Activated CD4-positive, alpha-beta T cell treated with anti-CD3 and anti-CD28 coated beads for 36 hours (primary cell): ENCODE measurements at places on chromosomes 5 and 9.

DNA sequence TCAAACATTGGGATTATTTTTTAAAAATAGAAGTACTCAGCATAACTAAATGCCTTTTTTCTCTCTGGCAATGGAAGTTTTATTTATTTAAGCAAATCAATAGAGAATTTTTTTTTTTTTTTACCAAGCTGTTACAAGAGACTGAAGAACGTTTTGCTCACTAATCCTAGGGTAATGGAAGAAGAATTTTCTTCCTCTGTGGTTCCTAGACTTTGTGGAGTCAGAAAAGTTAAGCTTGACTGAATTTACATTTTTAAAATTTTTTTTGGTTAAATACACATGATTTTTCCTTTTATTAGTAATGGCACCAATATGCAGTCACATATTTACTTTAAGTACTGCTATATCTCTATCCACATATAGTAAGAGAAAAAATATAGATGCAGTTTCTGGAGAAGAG, 189.8 kb downstream of the PCSK1 start:
- no peak for DNase-seq

GRCh38 chr9:88256216-88256615, 117.9 kb upstream of the SPATA31C2 start:
- no peak for DNase-seq

DNA sequence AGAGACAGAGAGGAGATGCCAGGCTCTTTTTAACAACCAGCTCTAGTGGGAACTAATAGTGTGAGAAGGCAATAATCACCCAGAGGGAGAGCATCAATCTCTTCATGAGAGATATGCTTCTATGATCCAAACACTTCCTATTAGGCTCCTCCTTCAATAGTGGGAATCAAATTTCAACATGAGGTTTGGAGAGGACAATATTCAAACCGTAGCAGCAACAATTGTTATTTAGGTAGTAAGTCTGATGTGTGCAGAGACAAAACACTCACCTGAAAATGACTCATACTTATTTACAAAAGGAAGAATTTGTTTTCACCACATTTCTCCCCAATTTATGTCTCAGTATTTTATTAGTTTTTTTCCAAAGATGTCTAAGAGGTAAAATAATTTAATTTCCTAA, 144.3 kb downstream of the ST8SIA4 start:
- DNase-seq = no peak

DNA sequence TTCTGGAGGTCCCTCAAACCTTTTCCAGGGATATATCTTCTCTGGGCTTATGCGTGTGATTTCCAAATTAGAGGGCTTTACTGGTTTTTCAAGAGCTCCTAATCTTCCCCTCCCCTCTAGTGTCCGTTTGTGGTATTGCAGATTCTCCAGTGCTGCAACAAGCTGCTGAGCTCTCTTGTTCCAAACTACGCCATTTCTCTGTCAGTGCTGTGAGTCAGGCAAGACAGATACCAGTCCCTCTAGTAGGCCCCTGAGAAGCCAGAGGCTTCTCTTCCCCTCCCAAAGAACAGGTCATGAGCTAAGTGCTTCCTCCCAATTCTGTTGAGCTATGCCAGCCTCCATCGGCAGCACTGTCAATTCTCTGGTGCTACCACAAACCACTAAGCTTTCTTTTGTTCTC, 149.5 kb downstream of the FANCC start:
- peak; percentile 82 for DNase-seq

GRCh38 chr9:69740872-69741505, 18.8 kb downstream of the PTAR1 start:
- no peak for DNase-seq

GRCh38 chr9:76213751-76214150, 180.5 kb downstream of the RFK start:
- no peak for DNase-seq

DNA sequence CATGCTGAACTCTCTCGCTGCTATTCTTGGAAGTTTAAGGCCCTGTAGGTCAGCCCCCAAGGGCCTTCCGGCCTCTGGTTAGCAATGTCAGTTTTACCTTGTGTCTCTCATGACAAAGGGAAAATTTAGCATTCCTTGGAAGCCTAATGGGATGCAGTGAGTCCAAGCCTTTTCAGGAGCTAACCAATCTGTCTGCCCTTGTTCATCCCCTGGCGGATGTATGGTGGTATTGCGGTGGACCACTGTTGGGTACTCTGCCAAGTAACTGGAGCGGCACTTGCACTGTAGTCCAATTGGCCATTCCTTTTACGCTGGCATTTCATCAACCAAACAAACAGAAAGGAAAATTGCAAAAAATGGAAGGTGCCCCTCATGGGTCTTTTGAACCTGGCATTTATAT, 318.4 kb upstream of the NMUR2 start:
- no peak for DNase-seq

GRCh38 chr5:126125407-126125806, 297.8 kb upstream of the GRAMD2B start:
- DNase-seq = no peak

DNA sequence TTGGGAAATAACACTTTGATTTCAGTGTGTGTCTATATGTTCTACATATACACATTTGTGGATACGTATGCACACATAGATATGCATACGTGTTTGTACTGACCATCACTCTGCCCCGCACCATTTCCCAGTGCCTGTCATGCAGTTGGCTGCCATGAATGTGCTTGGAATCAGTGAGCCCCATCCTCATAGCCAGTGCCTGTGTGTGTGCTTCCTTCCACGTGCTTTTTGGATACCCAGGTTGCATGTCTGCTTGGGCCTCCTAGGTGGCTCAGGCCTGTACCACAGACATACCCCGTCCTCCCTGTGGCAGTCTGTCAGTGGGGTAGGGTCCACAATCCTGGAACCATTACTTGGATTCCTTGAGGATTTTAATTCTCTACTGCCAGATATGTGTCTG, 243.6 kb downstream of the FANCC start:
- DNase-seq = no peak
